Caco-2 (cell line): ENCODE measurements at places on chromosomes 1 and 21. TPM values are rescaled to one million over a fixed set of nuclear protein-coding genes. Genes with fewer than 3 reads are reported as not detected.

DNA sequence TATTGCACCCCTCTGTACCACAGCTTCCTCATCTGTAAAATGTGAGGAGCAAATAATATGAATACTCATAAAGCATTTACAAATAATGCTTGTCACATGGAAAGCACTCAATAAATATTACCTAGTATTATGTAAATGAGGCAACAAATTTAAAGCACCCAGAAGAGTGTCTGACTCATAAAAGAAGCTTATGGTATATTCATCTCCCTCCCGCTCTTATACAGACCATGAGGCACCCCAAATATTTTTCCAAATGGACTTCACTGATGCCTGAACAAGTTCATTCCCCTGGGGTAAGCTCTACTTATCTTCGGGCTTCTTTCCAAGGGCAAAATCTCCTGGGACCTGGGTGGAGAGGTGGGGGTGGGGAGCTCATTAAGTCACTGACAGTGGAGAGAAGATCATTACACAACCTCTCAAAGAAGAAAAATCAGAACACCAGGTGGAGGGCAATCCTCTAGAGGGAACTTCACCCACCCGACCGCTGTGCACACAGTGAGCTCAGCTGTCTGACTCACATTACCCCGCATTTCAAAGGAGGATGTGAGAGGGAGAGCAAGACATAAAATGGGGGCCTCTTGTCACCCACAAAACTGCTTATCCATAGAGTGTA is 166.2 kb downstream of the ASTN1 start:
- no peak for DNase-seq

GRCh38 chr1:102032534-102032933 is 35.8 kb upstream of the OLFM3 start:
- DNase-seq: no peak

AMY2A gene
- not detected in 2 replicates for total RNA-seq

DNA sequence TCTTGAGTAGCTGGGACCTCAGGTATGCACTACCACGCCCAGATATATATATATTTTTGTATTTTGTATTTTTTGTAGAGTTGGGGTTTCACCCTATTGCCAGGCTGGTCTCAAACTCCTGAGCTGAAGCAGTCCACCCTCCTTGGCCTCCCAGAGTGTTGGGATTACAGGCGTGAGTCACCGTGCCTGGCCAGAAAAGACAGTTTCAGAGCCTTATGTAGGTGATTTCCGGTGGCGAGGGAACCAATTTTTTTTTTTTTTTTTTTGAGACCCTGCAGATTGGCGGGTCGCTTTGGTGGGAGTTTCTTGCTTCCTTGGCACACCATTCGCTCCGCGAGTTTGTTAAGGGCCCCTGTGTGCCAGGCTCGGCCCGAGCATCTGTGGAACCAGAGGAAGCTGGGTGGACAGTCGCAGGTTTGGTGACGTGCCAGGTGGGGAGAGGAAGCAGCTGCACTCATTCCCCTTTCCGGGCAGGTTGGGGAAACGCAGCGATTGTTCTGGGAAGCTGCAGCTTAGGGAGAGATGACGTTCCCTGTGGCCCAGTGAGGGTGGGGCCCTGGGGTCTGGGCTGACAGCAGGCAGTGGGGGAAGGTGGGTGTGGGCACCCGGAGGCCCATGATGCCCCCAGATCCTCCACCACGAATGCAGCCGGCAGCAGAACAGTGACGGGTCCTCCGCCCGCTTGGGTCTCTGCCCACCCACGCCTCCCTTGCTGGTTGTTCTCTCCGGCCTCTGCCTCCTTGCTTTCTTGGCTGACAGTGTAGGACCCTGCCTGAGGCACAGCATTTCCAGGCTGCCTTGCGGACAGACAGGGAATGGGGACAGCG is 25.1 kb downstream of the SPSB1 start:
- no peak for DNase-seq

- DNase-seq: no peak
Observed at GRCh38 chr1:5254131-5254725, 599.8 kb downstream of the AJAP1 start.

DNA sequence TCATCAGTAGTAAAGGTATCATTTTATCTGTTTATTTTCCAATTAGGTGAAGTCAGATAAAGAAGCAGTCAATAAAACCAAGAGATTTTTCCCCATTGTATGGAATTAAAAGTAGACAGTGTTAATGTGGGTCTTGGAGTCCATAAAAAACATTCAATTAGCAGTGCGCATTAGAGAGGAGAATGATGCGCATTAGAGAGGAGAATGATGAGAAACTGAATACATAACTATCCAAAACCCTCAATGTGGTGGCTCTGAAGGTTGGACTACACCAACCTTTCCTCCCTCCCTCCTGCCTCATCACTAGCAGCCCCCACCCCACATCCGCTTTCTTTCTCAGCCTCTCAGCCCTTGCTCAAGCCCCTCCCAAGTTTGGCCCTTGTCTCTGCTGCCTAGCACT is 99.5 kb downstream of the DAB1 start:
- DNase-seq: no peak
